Endothelial cell (in vitro differentiated cells): ENCODE measurements at places on chromosomes 4 and X. TPM values are rescaled to one million over a fixed set of nuclear protein-coding genes. Genes with fewer than 3 reads are reported as not detected.

The PTCHD1 gene
- total RNA-seq, result 0.87 TPM

- H3K4me3 ChIP-seq, result no peak overlapping the region
- H3K27ac ChIP-seq, result no peak overlapping the region
- peaks cover 1% of the 10 kb centered on the region for H3K27me3 ChIP-seq
- no peaks in the 10 kb centered on the region for H3K36me3 ChIP-seq
Measured at GRCh38 chrX:138742217-138742616, 30.7 kb upstream of the FGF13 start.

GRCh38 chr4:4724321-4724720, 135.1 kb upstream of the MSX1 start:
- H3K36me3 ChIP-seq, result peaks cover 15% of the 10 kb centered on the region
- H3K4me1 ChIP-seq, result no peaks in the 10 kb centered on the region
- no peak overlapping the region for H3K4me3 ChIP-seq
- peaks cover 3% of the 10 kb centered on the region for H3K27me3 ChIP-seq
- no peak for DNase-seq
- no peak overlapping the region for H3K27ac ChIP-seq

The CBR4 gene
- total RNA-seq, result 21.4 TPM

- H3K4me3 ChIP-seq, result no peak overlapping the region
- H3K27ac ChIP-seq, result no peak overlapping the region
- peaks cover 12% of the 10 kb centered on the region for H3K27me3 ChIP-seq
- peaks cover 6% of the 10 kb centered on the region for H3K4me1 ChIP-seq
- DNase-seq, result no peak
- H3K36me3 ChIP-seq, result peaks cover 3% of the 10 kb centered on the region
Measured at GRCh38 chr4:3656416-3657356, 109.5 kb upstream of the ADRA2C start.

DNA sequence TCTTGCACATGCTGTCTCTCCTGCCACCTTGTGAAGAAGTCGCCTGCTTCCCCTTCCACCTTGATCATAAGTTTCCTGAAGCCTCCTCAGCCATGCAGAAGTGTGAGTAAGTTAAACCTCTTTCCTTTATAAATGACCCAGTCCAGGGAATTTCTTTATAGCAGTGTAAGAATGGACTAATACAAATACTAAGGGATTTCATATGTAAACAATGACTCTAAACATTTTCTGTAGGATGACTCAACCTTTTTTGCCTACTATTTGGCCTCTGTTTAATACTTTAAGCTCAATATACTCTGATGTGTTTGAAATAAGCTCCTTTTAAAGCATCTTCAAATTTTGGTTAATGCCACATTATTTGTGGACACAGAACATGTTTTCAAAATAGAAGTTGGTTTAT, 813.5 kb upstream of the SLIT2 start:
- H3K4me3 ChIP-seq, result no peak overlapping the region
- H3K4me1 ChIP-seq, result no peaks in the 10 kb centered on the region
- no peak for DNase-seq
